ENCODE measurements at places on chromosomes 1 and 21.

DNA sequence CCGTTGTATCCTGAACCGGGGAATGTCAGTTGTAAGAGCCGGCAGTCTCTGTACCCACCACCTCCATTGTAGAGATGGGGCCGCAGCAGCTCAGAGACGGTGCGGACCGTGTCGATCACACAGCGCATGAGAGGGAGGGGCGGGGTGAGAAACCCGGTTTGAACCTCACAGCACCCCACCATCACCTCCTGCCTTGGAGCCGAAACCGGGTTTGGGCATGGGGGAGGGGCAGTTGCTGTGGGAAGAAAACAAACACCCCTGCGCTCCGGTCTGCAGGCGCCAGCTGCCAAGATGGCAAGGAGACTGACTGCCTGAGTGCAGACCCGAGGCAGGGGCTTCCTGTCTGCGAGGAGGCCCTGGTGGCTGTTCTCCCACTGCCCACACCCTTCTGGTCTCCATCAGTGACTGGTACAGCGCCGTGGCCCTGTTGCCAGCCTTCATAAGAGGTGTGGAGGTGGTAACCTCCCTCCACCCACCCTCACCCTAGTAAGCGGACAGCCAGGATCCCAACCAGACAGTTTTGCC lies 69.2 kb upstream of the SSBP3 start:
- no peak for DNase-seq

- peak; percentile 48 for DNase-seq
These were observed 29.4 kb downstream of the MRPL37 start for GRCh38 chr1:54229281-54229891.

GRCh38 chr1:2443277-2444137 lies 31.1 kb upstream of the PEX10 start:
- peak; percentile 23 for DNase-seq

- no peak for DNase-seq
These were observed 368.9 kb downstream of the SEC16B start for GRCh38 chr1:177600936-177601335.

- DNase-seq: no peak
These were observed 20.6 kb downstream of the PTGFR start for GRCh38 chr1:78511334-78511733.

DNA sequence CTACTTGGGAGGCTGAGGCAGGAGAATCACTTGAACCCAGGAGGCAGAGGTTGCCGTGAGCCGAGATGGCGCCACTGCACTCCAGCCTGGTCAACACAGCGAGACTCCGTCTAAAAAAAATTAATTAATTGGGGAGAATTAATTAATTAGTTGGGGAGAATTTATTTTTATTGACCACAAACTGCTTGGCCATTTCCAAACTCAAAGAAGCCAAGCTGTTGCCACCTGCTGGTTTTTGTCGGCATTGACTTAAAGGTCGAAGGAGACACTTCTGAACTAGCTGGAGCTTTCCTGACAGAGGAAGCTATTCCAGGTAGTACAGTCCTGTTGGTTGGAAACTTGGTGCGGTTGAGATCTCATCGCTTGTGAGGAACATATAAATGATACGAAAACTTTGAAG lies 13.1 kb downstream of the MAP1LC3C start:
- DNase-seq: no peak

DNA sequence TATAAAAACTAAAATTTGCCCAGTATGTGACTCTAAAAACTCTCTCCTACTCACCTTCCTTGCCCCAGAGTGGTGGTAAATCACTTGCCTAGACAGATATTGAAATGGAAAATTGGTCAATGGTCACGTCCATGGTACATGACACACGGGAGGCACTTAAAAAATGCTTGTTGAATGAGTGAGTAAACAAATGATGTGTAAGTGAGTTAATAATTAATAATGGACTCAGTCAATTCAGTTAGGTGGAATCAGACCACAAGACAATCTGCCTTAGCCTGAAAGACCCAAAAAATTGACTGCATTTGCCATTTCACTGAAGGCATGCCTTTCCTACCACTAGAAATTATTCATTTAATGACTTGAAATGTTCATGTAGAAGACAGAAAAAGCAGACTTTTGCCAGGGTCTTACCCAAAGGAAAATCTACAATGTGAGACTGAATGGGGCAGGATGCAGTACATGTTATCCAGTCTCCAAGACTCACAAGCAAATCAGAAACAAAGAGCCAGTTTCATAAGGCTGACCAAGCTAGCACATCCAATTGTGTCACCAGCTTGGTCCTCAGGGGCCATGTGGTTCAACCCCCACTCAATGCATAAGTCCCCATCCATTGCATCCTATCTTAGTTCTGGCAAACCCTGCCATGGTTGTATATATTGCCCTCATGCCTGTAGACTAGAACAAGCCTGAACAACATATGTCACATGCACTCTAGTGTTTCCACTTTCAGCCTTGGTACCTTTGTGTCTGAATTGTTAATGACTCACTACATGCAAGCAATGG lies 73.6 kb downstream of the TBX15 start:
- DNase-seq: no peak

GRCh38 chr1:216824511-216824910 lies 101.3 kb upstream of the ESRRG start:
- no peak for DNase-seq

DNA sequence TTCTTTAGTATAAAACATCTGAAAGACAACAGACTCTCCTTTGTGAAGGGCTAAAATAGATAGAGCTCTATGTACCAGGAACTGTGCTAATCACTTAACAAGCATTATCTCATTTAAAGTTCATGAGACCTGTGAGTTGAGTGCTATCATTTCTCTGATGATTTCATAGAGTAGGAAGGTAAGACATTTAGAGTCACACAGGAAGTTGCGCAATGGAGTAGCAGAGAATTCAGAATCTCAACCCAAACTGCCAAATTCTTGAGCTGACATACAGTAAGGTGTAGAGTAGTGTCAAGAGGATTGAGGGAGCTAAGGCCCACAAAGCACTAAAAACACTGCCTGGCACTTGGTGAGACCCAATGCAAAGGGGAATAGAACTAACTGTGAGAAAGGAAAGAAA lies 384.3 kb downstream of the NTNG1 start:
- no peak for DNase-seq

- no peak for DNase-seq
These were observed 184.3 kb downstream of the CYYR1 start for GRCh38 chr21:26388731-26389231.

- DNase-seq: no peak
These were observed 23.6 kb downstream of the LAMC2 start for GRCh38 chr1:183209533-183210158.

DNA sequence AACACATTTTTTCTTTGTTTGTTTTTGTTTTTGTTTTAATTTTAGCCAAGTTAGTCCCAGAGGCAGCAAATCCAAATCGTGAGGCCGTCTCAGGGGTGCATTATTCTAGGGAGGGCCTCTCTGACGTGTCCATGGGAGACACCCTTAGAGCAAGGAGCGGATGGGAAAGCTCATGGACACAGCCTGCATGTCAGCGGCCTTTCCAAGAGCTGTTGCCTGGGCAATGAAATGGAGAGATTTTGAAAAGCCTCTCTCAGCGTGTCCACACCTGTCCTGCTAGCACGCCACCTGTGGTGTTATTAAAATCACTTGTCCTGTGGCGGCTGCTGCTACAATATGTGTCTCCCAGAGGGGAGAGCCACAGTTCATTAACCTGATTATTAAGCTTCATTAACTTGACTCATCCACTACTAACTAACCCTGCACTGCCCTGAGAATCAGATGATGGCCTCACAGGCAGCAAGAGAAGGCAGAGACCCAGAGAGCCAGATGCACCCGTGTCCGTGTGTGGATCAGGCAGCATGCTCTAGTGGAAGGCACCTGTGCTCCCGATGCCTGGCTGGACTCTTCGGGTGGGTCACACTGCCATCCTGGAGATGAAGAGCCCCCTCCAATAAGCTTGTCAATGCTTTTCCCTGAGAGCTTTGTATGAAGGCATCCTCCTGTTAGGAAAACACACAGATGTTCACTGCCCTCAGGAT lies 133.3 kb downstream of the PGBD5 start:
- no peak for DNase-seq

- DNase-seq: no peak
These were observed 46.5 kb upstream of the LRRC52 start for GRCh38 chr1:165497069-165498013.

DNA sequence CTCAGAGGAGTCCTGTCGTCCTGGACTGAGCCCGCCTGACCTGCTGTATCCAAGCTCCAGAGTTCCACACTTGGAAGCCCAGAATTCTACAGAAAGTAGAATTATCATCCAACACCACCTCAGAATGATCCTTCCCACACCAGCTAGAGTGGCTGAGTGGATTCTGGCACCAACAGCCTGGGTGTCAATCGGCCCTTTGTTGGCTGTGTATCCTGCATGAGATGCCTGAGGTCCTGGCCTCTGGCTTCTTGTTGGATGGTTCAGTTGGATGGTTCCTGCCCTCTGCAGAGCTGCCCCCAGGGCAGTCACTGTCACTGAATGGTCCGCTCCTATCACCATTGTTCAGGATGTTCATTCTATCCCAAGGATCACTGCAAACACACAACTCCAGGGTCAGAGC lies 49.8 kb downstream of the PGBD5 start:
- no peak for DNase-seq

DNA sequence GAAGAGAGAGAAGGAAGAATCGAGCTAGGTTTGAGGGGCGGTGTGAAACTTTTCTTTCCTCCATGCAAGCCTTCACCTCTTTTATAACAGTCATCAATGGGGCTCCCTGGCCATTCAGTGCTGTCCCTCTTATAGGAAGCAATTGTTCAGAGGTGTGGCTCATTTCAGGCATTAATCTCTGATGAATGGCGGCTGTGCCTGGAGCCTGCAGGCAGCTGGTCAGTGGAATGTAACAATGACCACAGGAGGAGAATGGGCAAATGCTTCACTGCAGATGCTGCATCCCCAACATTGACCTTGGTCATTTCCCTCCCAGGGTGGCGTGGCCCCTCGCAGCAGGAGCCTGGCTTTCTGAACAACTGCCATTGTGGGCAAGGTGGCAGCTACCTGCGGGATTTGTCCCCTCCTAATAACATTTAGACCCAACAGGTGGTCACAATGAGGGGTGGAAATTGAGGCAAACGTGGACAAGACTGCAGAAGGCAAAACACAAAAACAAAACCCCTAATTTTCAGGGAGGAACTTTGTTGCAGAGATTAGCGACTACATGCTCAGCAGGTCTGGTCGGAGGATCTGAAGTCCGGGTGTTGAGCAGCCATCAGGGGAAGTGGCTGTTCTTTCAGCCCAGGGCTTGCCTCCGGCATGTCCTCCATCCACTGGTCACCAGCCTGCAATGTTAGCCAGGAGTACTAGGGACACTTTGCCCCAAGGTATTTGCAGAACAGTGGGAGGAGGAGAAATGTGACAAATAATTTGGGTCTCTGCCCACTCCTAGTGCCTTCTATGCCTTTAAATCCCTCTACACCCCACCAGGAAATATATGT lies 97.3 kb upstream of the PAXBP1 start:
- DNase-seq: no peak

DNA sequence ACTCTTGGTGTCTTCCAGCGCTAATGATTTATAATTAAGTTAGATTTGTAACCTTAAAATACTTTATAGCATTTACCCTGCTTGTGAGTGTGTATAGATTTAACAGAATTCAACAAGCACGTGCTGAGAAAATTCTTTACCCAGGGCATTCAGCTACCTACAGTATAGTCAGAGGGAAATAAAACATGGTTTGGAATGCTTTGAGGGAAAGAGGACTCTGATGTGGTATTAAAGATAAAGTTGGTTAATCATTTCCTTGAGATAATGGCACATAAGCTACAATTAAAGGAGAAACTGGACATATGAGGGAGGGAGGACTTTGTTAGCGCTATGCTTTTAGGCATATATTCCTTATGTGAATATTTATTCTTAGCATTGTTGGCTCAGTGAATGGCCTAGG lies 26.4 kb upstream of the IL12RB2 start:
- DNase-seq: no peak

DNA sequence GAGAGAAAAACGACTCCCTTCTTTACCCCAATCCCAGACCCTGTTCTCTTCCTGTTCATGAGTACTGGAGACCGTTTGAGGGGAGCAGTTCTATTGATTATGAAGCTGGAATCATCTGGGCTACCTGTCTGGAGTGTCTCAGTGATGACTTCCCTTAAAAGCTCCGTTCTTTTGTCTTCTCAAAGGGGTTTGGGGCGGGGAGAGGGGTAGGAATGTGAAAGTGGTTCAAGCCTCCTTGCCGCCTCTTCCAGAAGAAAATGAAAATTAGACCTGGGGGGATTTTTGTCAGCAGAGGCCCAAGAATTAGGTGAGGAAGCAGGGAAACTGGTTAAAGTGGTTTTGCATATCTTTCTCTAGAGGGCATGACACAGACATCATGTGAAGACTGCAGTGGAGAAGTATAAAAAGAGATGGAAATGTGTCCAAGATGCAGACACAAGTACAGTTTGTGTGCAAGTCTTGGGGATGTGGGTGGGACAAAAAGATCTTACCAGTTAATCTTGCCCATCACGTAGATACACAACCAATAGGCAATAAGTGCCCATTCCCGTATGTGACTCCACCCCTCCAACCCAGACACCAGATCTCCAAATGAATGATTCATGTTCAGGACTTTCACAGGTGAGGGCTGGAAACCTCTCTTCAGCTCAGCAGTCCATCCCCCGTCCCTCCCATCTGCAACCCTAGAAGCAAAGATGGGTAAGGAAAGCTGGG lies 470 bp upstream of the MTMR11 start:
- no peak for DNase-seq

GRCh38 chr21:24617819-24618218 lies 989.5 kb downstream of the MRPL39 start:
- DNase-seq: no peak

GRCh38 chr1:182485861-182486260 lies 35.9 kb downstream of the RGSL1 start:
- DNase-seq: no peak

DNA sequence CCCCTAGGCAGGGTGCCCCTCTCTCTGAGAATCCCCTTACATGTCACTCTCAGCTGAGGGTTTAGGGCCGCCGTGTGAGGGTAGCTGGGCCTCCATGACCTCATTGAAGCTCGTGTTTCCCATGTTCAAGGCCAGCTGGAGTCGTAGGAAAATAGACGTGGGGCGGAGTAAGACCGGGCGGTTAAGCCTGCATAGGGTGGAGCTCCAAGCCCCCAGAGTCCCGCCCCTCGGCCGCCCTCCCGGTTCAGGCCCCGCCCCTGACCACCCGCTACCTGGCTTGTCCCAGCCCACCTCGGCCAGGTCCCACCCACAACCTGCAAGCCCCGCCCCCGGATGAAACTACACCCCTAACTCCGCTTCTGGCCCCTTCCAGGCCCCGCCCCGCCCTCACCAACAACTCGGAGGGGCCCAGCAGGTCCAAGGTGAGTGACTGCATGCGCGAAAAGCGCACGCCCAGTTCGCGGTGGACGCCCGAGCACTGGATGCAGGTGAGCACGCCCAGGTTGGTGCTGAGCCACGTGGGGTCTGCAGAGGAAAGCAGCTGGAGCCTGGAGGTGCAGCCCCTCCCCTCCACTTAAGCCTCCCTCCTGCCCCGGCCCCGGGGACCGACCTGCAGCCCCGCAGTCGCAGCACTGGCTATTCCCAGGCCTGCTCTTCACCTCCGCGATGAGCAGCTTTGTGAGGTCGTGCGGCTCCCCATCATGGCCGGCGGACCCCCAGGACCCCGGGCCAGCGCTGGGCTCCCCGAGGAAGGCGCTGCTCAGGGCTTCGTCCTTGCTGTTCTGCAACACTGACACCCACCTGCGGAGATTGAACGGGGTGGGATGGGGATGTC lies 12.2 kb upstream of the TCEA3 start:
- DNase-seq: peak; percentile 34

GRCh38 chr1:36421649-36422048 lies 23.9 kb upstream of the LSM10 start:
- no peak for DNase-seq

- DNase-seq: no peak
These were observed 94.7 kb downstream of the PLA2G4A start for GRCh38 chr1:186923486-186923885.
